ENCODE measurements at places on chromosomes 6 and 20.

GRCh38 chr6:130537447-130537846, 171.6 kb downstream of the TMEM200A start:
- DNase-seq: no peak

- DNase-seq: no peak
Measured at GRCh38 chr6:137702791-137703424, 164.2 kb upstream of the TNFAIP3 start.

GRCh38 chr6:157282284-157282683, 41.0 kb downstream of the TMEM242 start:
- no peak for DNase-seq

GRCh38 chr6:88287696-88288095, 121.5 kb upstream of the CNR1 start:
- no peak for DNase-seq

DNA sequence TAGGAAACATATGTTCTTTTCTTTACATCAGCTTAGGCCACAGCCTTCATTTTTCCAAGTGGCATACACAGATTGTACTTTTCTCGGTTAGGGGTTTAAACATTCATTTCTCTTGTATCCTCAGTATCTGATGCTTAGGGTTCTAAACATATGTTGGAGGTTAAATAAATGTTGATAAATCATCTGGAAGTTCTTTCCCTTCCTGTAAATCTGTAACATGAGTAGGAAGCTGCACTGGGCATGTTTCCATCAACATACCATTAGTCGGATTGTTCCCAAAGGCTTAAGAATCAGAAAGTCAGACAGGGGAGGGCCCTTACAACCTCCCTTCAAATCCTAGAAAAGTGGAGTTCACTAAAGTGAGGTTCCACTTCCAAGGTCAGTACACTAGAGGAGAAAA, 54.8 kb upstream of the BCLAF1 start:
- DNase-seq: no peak
